Heart right ventricle (tissue), 16 donors: ENCODE measurements at places on chromosomes 4 and X. TPM values are rescaled to one million over a fixed set of nuclear protein-coding genes. Genes with fewer than 3 reads are reported as not detected.

TRIM60 gene
- not detected for total RNA-seq

DNA sequence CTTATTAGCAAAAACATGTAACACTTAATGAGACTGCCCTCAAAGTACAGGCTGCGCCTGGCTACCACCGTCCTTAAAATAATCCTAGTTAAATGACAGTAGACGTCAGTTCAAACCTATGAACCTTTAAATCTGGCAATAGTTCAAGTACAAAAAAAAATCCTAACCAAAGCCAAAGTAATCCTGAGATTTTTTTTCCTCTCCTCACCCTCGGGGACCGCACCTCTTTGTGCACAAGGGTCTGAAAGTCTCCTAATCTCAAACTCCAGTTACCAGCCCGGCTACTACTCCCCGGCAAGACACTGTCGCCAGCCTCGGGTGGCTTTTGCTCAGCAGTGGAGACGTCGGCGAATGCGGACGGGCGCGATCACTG, 439 bp downstream of the SEC31A start:
- no peaks in the 10 kb centered on the region for H3K36me3 ChIP-seq
- H3K4me3 ChIP-seq: peak overlapping the region; percentile 96
- DNase-seq: no peak

DNA sequence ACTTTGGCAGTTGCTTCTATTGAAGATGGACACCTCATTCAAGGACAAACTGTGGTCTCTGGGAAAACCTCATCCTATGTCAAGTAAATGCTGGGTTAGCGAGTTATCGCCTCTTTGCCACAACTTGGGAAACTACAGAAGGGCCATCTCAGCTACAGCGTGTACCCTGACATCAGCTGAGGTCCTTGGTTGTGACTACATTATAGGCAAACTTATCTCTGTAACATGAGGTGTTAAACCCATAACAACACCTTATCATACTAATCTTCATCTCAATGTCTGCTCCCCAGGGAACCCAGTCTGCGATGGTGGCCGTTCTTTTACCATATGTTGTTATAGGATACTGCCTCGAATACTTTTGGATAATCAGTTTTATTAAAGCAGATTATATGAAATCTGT, 1862.7 kb downstream of the STIM2 start:
- no peaks in the 10 kb centered on the region for H3K27me3 ChIP-seq
- H3K36me3 ChIP-seq: no peaks in the 10 kb centered on the region
- H3K27ac ChIP-seq: no peak overlapping the region
- H3K4me1 ChIP-seq: no peaks in the 10 kb centered on the region
- DNase-seq: no peak
- H3K4me3 ChIP-seq: no peak overlapping the region

DNA sequence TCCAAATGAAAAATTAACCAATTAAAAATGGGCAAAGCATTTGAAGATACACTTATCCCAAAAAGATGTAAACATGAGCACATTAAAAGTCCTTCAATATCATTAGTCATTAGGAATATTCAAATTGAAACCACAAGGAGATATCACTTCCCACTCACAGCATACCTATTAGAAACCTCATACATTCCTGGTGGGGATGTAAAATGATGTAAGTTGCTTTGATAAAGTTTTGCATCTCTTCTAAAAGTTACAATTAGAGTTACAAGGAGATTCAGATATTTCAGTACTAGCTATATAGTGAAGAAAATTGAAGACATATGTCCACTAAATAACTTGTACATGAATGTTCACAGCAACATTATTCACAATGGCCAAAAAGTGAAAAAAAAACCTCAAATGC, 1109.3 kb upstream of the LCORL start:
- no peaks in the 10 kb centered on the region for H3K27me3 ChIP-seq
- DNase-seq: no peak
- no peak overlapping the region for H3K27ac ChIP-seq
- no peaks in the 10 kb centered on the region for H3K4me1 ChIP-seq
- H3K4me3 ChIP-seq: no peak overlapping the region
- no peaks in the 10 kb centered on the region for H3K36me3 ChIP-seq

- no peaks in the 10 kb centered on the region for H3K4me1 ChIP-seq
- no peaks in the 10 kb centered on the region for H3K27me3 ChIP-seq
- no peak overlapping the region for H3K27ac ChIP-seq
- H3K36me3 ChIP-seq: no peaks in the 10 kb centered on the region
- H3K4me3 ChIP-seq: no peak overlapping the region
Observed at GRCh38 chrX:97326456-97326855, 442.7 kb downstream of the RPA4 start.

DNA sequence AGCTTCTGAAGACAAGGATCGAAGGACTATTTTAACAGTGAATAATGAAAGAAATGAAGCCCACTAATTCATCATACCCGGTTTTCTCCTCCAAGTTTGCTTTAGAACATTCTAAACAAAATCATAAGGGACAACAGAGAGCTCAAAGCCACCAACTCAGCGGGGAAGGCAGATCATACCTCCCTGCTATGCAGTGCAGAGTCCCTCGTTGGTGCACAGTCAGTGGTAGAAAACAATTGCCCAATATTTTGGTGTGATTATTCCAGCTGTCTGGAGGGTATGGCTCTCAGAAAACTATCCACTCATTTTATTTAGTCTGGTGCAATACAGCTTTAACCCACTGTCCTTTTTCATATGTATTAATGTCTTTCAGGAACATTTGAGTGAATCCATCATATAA, 59.3 kb upstream of the HPSE start:
- H3K36me3 ChIP-seq: peaks cover 12% of the 10 kb centered on the region
- no peak for DNase-seq
- no peak overlapping the region for H3K27ac ChIP-seq
- H3K4me1 ChIP-seq: peaks cover 7% of the 10 kb centered on the region
- H3K27me3 ChIP-seq: no peaks in the 10 kb centered on the region
